Urothelium cell line (cell line): ENCODE measurements at places on chromosomes 4 and X.

- DNase-seq = no peak
Observed at GRCh38 chrX:32533848-32534247, 677.5 kb downstream of the DMD start.

DNA sequence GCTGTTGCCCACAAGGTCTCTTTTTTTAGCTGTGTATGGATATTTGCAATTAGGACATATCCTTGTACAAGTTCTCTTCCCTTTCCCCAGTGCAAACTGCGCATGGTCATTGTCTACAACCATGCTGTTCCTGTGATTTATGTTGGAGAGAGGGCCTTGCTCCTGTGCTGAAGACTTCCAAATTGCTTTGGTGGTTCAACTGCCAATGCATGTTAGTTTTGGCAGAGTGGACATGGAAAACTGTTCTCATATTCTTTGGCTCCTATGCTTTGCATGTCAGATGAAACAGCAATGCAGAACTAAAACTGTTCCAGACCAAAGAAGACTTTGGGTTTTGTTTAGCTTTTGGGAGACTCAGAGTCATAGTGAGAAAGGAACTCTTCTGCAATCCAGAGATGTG lies 148.8 kb upstream of the EDNRA start:
- no peak for DNase-seq

DNA sequence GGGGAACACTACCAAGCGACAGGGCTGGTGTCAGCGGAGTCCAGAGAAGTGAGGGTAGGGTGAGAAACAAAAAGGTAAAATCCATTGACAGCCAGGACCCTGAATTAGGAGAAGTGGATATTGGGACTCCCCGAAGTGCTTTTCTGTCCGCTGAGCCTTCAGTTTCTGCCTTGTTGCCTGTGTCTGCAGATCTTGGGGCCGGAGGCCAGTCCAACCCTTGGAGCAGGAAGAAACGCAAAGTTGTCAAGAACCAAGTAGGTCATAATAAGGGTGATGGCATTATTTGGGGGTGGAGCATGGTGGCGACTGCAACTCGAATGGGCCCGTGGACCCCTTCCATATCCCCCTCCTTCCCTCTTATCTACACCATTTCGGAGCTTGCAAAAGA lies 1.0 kb downstream of the ARMCX1 start:
- no peak for DNase-seq

DNA sequence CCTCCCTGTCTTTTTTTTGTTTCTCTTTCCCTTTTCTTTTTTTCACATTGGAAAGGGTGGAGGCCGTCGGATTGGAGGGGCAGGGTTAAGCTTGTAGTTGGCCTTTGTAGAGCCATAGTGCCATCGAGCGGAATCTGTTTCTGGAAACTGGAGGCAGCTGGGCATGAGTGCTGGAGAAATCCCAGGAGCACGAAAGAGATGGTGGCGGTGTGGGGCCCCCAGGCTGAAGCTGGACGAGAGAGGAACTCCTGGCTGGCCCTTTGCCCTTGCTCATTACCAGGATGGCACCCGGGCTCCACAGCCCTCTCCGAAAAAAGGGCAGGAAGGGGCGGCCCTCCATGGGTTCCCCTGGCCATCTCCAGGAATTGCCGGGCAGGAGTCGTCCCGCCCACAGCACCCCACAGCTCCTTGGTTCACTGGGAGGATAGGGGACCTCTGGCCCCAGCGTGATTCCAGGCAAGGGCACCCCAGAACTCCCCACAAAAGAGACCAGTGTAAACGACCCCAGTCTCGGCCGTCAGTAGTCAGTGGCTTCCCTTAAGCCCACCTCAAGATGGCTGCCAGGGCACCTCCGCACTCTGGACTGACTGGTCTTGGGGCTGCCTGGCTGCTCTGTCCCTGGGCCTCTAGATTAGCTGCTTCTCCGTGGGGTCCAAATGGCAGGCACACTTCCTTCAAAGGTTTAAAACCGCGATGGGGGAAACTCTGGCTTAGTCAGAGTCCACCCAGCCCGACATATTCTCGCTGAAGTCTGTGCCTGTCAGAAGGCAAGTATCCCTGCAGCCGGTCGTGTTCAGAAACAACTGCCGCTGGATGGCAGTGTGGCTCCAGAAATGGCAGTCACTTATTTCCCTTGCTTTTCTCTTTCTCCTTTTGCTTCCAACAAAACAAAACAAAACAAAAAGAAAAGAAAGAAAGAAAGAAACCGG lies 74.1 kb downstream of the NBDY start:
- no peak for DNase-seq

DNA sequence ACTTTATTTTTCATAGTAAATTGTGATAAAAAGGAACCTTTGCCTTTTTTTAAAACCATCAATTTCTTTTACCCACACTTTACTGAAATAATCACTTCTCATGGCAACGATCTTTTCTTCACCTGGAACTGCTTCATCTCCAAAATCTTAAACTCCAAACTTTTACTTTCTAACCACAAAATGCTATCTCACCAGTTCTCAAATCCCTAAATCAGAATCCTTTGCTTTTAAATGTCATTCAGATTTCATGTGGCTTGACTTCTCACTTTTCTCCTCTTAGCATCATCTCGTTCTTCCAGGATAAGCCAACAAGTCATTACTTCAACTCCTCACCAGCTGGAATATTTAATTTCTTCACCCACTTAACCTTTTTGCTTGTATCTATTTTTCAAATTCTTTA lies 284.3 kb upstream of the RASGEF1B start:
- no peak for DNase-seq

DNA sequence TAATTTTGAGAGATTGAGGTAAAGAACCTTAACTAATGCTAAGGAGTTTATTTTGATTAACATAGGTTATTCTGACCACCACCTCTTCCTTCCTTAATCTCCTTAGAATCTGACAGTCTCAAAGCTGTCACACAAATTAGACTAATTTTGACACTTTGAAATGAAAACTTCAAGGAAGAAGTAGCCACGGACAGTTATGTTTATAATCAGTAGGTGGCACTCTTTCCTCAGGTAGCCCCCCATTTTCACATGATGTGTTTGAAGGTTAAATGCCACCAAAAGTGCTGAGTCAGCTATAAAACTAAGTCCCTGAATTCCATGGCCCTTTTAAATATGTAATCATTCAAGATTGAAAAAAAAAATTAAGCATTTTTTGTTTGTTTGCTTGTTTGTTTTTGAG lies 22.4 kb downstream of the TMEM33 start:
- DNase-seq = peak; percentile 23

DNA sequence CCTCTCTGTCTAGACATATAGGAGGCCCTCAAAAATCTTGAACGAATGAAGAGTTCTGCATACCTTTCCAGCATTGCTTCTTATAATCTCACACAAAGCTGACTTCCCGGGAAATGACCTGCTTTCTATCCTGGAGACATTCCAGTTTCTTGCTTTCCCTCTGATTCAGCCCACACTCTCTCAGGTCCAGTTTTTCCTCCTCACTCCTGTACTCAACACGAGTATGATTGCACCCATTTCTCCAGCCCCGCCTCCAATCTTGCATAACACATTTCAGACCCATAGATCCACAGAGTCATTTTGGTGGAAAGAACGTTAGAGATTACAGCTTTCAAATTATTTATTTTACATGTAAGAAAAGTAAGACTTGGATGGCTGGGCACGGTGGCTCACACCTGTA lies 127.5 kb upstream of the TLR3 start:
- no peak for DNase-seq

DNA sequence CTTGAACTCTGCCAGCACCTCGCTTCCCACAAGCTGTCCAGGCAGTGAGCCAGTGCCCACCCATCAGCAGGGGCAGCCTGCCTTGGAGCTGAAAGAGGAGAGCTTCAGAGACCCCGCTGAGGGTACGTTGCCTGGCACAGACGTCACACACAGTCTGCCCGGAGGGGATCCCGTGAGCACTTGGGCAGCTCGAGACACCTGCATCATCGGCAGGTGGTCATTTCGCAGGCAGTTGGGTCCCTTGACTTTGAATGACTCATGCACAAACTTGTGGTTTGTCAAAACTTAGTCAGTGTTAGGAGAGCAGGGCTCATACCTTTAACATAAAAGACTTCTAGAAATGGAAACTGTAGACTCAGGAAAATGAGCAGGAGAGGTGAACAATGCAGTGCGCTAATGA lies 9.9 kb downstream of the TACC3 start:
- DNase-seq = no peak

DNA sequence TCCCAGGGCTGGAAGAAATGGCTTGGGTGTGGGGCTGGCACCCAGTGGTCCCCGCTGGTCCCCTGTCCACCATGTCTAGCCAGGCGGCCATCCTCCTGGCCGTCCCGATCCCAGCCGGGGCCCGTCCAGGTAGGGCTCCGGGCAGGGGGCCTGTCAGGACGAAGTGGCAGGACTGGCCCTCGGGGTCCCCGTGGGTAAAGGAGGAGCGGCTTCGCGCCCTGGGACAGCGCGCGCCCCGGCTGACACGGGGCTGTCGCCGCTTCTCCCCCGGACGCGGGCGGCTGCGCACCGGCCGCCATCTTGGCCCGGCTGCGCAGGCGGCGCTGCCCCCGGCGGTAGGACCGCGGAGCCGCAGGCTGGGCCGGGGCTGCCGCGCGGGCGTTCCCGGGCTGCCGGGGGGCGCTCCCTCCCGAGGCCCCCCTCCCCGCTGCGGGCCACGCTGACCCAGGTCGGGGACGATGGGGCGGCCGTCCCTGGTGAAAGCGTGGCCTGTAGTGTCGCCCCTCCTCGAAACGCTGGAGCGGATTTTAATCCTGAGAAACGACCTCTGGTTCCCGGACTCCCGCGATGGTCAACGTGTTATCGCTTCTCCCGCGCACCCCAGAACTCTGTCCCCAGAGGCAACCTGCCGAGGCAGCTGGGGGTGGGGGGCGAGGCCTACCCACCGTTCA lies 60.4 kb upstream of the BCOR start:
- peak; percentile 87 for DNase-seq

GRCh38 chr4:181138116-181138515 lies 1105.1 kb upstream of the TENM3 start:
- DNase-seq = peak; percentile 12

- DNase-seq = no peak
Observed at GRCh38 chr4:184066584-184067300, 150.9 kb downstream of the ENPP6 start.

DNA sequence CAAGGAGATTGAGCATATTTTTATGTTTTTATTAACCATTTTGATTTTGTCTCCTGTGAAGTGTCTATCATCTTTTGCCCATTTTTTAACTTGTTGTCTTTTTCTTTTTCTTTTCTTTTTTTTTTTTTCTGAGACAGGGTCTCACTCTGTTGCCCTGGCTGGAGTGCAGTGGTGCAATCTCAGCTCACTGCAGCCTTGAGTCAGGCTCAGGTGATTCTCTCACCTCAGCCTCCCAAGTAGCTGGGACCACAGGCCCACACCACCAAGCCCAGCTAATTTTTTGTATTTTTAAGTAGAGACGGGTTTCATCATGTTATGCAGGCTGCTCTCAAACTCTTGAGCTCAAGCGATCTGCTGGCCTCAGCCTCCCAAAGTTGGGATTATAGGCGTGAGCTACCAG lies 4.6 kb upstream of the ADD1 start:
- no peak for DNase-seq

- no peak for DNase-seq
Observed at GRCh38 chrX:37776283-37776986, 3.4 kb upstream of the CYBB start.

- DNase-seq = no peak
Observed at GRCh38 chr4:24837336-24837735, 42.0 kb downstream of the SOD3 start.

DNA sequence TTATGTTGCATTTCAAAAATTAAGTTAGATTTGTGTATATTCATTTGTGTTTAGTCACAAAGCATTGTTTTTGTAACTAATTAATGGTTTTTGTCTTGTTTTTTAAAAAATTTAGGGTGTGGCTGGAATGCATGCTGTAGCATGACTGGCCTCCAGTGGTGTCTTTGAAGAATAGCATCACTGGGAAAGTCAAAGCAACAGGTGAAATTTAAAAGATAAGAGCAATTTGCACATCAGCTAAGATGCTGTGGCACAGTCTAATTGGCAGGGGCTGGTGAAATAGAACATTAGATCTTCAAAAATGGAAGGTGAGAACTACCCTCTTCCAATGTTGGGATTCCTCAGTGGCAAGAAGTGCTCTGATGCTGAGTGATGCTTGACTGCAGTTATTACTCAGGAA lies 45.3 kb downstream of the ANK2 start:
- DNase-seq = peak; percentile 37

GRCh38 chr4:47675806-47676205 lies 162.1 kb downstream of the CORIN start:
- no peak for DNase-seq

DNA sequence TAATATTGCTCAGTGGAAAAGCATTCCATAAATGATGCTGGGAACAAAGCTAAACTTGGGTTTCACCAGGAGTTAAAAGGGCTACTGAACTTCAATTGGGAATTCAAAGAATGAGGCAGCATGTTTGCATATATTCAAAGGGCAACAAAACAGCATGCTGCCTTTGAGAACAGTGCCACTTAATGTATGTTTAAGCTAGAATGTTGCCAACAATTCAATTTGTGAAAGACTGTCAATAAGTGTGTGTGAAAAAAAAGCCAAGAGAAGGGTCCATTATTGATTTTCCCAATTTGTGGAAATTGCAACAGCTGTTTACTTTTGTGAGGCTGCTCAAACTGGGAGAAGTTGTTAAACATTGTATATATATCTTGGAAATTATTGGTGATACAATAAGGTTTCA lies 701.9 kb upstream of the ACTRT1 start:
- DNase-seq = no peak

GRCh38 chrX:113790987-113791386 lies 792.9 kb upstream of the HTR2C start:
- no peak for DNase-seq

- peak; percentile 78 for DNase-seq
Observed at GRCh38 chr4:122700178-122700725, 32.3 kb upstream of the BBS12 start.

DNA sequence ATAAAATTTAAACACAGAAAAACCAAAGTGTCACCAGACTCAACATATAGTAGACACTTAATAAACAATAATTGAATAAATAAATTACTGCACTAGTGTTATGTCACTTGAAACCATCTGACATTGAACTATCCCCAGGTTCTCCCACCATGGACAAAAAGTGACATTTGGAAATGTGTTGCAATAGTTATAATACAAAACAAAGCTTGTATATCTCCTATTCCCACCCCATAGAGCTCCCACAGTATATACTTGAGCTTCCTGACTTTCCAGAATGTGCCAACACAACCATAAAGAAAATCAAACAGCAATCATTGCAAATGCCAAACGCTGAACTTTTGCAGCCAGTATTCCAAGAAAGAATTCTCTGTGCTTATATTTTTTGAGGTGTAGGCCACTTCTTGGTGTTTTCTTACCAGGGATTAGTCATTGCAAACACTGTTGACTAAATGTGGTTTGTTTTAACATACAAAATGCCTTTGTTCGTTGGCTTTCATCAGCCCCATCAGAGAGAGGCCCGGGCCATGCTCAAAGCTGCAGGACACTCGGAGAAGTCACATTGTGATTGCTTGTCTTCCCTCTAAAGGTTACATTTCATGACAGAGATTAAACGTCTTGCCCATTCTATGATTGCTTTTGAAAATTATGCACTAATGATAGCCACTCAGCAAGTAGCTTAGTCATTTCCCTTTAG lies 33.8 kb downstream of the PPARGC1A start:
- peak; percentile 18 for DNase-seq
